ENCODE measurements at places on chromosomes 6 and 20. TPM values are rescaled to one million over a fixed set of nuclear protein-coding genes. Genes with fewer than 3 reads are reported as not detected.

ERVFRD-1 gene
- total RNA-seq: not detected

PRND gene
- not detected for total RNA-seq

SULF2 gene
- total RNA-seq: 146 TPM

ABCC10 gene
- total RNA-seq: 46.5 TPM

GATA5 gene
- 12.8 TPM for total RNA-seq

SLCO4A1 gene
- total RNA-seq: 5.3 TPM

OR12D3 gene
- not detected for total RNA-seq

SEC63 gene
- 90.8 TPM for total RNA-seq

SEL1L2 gene
- total RNA-seq: not detected

BTN1A1 gene
- total RNA-seq: 0.36 TPM

PRL gene
- total RNA-seq: 0.48 TPM

ADGRF4 gene
- 2.3 TPM for total RNA-seq

FOXQ1 gene
- total RNA-seq: 20.5 TPM

TFAP2A gene
- total RNA-seq: 143 TPM

MACROD2 gene
- 6.7 TPM for total RNA-seq

DDX39B gene
- total RNA-seq: 636 TPM

PDYN gene
- total RNA-seq: 0.19 TPM

ECT2L gene
- total RNA-seq: 0.07 TPM

EPB41L2 gene
- 20.5 TPM for total RNA-seq

KIAA1755 gene
- total RNA-seq: 4.7 TPM

TRIM40 gene
- total RNA-seq: not detected

HLA-DOA gene
- 2.5 TPM for total RNA-seq

TENT5A gene
- 50.9 TPM for total RNA-seq

ENPP1 gene
- total RNA-seq: 12.9 TPM

PBX2 gene
- 137 TPM for total RNA-seq

BIRC7 gene
- not detected for total RNA-seq

MRPS18A gene
- 49.1 TPM for total RNA-seq

ADTRP gene
- total RNA-seq: 1.4 TPM

FOXA2 gene
- total RNA-seq: 17.5 TPM

CD24 gene
- 1,512 TPM for total RNA-seq

SLC23A2 gene
- total RNA-seq: 16.4 TPM

ZC2HC1B gene
- not detected for total RNA-seq

THBD gene
- 1.5 TPM for total RNA-seq

PCSK2 gene
- total RNA-seq: 61.2 TPM

CTAGE9 gene
- not detected for total RNA-seq

SLA2 gene
- total RNA-seq: not detected

GSTA2 gene
- total RNA-seq: 25.3 TPM

PAK5 gene
- total RNA-seq: 0.69 TPM

TSPO2 gene
- total RNA-seq: not detected

SLC26A8 gene
- not detected for total RNA-seq

C20orf204 gene
- total RNA-seq: 7.4 TPM

PACSIN1 gene
- 12.5 TPM for total RNA-seq

LEMD2 gene
- total RNA-seq: 58.2 TPM

DNAH8 gene
- 0.05 TPM for total RNA-seq

ISM1 gene
- total RNA-seq: 0.81 TPM

CAGE1 gene
- total RNA-seq: not detected

C6orf52 gene
- 3.7 TPM for total RNA-seq

MYLK2 gene
- total RNA-seq: 0.21 TPM

MDFI gene
- 53.9 TPM for total RNA-seq

RBM24 gene
- total RNA-seq: 0.88 TPM

GLP1R gene
- total RNA-seq: 1.6 TPM

LAMA2 gene
- total RNA-seq: 0.76 TPM

ALDH5A1 gene
- total RNA-seq: 14.7 TPM

B4GALT5 gene
- total RNA-seq: 49.7 TPM

LY6G6C gene
- 2.5 TPM for total RNA-seq

LHFPL5 gene
- total RNA-seq: not detected

SMLR1 gene
- total RNA-seq: 0.53 TPM

Measured in type B pancreatic cell (in vitro differentiated cells).